Stimulated activated CD8-positive, alpha-beta memory T cell treated with anti-CD3 and anti-CD28 coated beads, Interleukin-4, amount 100 ng/mL, for 1 hour (primary cell): ENCODE measurements at places on chromosomes 4 and X.

GRCh38 chrX:17817251-17817650 lies 43.8 kb downstream of the RAI2 start:
- no peak for DNase-seq

- DNase-seq = no peak
Measured at GRCh38 chrX:68833855-68834331, 5.1 kb downstream of the EFNB1 start.

- no peak for DNase-seq
Measured at GRCh38 chrX:19130628-19131027, 8.4 kb upstream of the ADGRG2 start.

GRCh38 chr4:170242471-170242870 lies 152.7 kb upstream of the AADAT start:
- DNase-seq = no peak

DNA sequence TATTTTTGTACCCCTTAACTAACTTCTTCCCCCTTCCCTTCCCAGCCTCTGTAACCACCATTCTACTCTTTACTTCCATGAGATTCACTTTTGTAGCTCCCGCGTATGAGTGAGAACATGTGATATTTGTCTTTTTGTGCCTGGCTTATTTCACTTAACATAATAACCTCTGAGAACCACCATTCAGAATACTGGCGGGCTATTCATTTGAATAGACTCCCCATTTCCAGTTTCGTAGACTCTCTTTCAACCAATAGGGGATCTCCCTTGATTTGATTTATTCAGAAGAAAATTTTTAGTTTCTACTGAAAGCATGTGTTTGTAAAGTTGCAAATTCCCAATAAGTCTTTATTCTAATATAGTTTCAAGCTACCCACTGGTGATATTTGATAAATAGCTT lies 117.2 kb downstream of the GATB start:
- DNase-seq = no peak

DNA sequence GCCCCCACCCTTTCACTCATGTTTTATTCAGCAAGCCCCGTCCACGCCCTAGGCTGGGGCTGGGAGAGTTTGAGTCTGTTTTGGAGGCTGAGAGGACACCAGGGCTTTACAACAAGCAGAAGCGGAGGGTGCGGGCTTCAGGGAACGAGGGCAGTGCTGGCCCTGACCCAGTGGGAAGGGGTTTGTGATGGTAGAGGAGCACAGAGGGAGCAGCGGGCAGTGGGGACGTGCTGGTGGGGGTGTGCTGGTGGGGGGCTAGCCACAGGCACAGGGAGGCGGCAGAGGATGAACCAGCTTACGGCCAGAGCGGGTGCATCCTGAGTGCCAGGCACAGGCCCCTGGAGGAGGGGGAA lies 26.4 kb downstream of the NSG1 start:
- DNase-seq = no peak

DNA sequence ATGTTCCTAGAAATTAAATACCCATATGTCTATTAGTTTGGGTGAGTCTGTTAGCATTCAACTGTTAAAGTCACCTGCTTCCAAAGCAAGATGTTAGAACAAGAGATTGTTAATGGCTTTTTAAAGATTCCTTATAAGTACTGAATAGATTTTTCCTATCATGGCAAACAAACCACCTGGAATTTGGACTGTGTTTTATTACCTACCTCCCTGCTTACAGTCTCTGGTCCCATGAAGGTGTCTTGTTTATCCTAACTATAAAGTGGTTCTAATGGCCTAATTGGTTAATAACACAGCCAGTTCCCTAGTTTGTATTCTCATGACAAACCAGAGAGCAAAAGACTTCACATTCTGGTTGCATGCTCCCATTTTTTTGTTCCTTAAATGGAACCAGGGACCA lies 149.5 kb downstream of the PPP1R2C start:
- no peak for DNase-seq

- DNase-seq = no peak
Measured at GRCh38 chrX:12223650-12224049, 85.4 kb downstream of the FRMPD4 start.
